ENCODE measurements at places on chromosomes 5 and 9. TPM values are rescaled to one million over a fixed set of nuclear protein-coding genes. Genes with fewer than 3 reads are reported as not detected.

- DNase-seq: no peak
Measured at GRCh38 chr5:39109606-39110005, 35.4 kb upstream of the RICTOR start.

DNA sequence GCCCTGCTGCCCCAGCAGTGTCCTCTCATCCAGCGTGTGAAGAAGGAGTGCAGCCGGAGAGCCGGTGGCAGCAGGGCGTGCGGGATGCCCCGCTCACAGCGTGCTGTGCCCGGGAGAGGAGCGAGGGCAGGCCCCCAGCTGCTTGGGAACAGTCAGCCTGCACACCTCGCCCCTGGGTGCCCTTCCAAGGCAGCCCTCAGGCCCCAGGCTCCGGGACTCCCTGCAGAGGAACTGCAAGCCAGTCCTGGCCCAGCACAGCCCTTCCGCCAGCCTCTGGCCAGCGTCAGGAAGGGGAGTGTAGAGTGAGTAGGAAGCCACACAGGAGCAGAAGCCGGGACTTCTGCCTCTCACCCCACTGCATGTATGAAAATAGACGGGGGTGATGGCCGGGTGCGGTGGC, 43.5 kb downstream of the ADAMTS2 start:
- DNase-seq: no peak

GRCh38 chr9:124873664-124874063, 11.7 kb downstream of the ARPC5L start:
- no peak for DNase-seq

GRCh38 chr5:44001675-44002380, 387.4 kb downstream of the FGF10 start:
- no peak for DNase-seq

- DNase-seq: no peak
Measured at GRCh38 chr5:132608107-132608506, 49.9 kb upstream of the IL13 start.

DNA sequence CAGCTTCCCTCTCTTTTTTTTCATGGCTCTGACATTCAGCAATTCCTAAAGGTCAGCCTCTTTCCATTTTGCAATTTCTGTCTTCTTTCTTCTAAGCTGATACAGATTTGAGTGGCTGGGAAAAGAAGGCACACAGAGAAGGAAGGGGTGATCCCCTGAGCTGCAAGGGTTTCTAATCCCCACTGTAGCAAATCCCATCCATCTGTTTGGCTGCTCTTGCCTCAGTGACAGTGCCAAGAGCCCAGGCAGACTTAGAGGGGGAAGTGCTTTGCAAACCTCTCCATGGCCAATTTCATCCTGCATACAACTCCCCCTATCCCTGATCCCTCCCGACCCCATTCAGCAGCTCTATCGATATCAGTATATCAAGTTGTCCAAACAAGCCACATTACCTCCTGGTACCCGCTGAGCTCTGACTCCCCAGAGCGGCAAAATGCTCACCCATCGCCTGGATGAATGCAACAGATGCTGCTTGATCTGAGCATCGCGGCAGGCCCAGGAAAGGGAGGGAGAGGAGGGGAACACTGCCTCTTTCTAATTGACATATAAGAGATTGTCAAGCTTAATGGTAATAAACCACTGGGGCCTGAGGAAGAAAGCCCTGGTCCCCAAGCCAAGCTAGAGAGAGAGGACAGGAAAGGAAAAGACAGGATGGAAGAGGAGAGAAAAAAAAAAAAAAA, 268.9 kb downstream of the ASTN2 start:
- no peak for DNase-seq

GRCh38 chr5:31435730-31436129, 96.2 kb downstream of the DROSHA start:
- no peak for DNase-seq

DNA sequence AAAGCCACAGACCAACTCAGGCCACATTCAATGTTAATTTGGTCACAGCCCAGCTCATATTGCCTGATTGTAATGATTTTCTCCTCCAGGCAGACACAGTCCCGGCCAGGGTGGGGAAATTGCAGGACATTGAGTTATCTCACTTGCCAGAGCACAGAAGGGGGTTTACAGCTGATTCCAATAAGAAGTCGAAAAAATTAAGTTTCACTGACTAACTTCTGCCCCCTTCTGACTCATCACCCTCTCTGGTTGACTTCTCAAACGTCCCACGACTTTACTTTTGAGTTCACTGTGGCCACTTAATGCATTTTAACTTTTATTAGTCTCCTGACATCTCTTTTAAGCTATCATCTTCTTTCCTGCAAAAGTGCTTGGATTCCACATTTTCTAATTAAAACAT, 321.4 kb upstream of the WWC1 start:
- no peak for DNase-seq

DNA sequence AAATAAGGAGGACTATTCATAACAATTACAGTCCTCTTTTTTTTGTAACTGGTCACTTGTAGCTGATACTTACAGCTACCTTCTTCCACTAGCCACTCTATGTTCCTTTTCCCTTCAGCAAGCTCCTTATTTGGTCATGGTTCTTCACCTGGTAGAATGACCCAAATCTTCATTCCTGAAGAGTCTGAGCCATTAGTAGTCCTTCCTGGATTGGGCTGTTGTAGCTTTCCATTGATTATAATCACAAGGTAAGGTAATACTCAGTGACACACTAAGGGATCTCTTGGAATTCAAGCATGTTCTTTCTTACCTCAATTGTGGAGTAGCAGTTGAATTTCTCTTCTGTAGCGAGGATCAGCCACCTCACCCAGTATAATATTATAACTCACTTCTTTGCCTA, 25.5 kb upstream of the ITGA2 start:
- DNase-seq: no peak

- no peak for DNase-seq
Measured at GRCh38 chr9:16915126-16915831, 44.8 kb upstream of the BNC2 start.

DNA sequence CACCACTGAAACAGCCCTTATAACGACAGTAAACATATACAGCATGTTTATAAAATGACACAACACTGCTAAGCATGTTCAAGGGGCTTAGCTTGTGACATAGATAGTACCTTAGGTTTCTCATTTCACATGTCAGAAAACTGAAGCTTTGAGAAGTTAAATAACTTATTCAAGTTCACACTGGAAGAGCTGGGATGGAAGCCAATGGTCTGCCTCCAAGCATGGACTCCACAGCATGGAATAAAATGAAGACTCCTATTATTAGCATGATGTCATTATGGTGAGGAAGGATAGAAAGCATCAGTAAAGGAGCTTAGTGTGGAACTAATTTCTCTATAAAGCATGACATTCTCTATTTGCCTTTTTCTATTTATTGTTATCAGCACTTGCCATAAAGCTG, 316.7 kb downstream of the PLK2 start:
- DNase-seq: no peak

GRCh38 chr9:85401998-85402397, 339.8 kb downstream of the AGTPBP1 start:
- no peak for DNase-seq

- no peak for DNase-seq
Measured at GRCh38 chr5:162703914-162704313, 636.3 kb downstream of the GABRG2 start.

DNA sequence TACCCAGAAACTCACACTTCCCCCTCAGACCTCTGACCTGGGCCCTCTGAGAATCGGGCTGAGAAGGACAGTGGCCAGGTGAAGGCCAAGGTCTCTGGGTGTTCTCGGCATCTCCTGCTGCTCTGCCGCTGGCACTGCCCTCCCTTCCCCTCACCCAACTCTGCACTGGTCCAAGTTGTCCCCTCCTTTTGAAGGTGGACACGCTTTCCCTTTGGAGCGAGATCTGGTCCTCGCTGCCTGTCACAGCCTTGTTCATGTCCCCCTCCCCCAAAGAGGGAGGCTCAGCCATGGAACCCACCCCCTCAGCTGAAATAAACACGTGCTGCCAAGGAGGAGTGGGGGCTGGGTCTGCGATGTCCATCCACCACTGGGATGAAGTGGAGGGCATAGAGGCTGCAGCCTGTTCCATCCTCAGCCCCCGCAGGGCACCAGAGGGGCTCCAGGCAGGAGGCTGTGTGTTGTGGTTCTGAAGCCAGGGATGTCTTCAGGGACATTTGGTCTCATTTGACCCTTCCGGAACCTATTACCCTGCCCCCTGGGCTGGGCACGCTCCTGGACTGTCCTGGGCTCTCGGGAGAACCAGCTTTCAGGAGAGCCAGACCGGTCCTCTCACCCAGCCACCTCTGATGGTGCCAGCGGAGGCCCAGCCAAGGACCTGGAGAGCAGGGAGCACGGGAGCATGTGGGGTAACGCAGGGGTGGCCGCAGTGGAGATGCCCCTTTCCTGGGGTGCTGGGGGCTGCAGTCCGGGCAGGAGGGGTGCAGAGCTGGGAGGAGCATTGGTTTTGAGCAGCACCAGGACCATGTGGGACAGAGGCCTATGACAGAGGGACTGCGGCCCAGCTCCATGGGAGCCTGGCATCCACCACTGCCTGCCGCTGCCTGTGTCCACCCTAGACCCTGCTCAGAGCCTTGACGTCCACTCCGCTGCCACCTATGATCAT, 4.7 kb upstream of the LCN2 start:
- no peak for DNase-seq

DNA sequence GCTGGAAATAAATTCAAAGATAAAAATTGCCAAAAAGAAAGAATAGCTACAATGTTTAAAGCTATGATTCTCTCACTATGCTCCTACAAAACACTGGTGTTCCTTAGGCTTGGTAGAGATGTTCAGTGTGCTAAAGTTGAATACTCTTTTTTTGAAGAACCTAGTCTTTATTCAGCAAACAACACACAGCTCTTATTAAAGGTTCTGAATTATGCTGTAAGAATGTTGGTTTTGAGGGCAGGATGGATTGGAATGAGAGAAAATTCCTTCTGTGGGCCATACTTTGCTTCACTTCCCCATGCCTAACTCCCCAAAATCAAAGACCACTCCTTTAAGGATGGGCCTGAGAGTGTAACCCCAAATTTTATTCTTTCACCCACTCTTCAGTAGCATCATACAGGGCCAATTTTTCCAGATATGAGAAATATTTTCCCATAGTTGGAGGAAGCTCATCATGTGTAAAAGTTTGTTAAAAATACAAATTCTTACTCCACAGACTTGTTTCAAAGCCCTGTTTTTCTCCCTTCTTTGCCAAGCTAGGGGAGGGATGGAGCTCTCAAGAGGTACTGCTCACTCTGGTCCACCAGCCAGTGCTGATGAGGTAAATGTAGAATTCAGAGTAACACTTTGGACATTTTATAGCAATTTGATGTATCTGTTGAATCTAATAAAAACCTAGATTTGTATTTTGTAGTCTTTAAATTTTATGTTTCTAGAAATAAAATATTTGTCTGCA, 99.3 kb downstream of the GDNF start:
- no peak for DNase-seq

- DNase-seq: no peak
Measured at GRCh38 chr9:28832168-28832770, 1259.0 kb upstream of the C9orf72 start.

DNA sequence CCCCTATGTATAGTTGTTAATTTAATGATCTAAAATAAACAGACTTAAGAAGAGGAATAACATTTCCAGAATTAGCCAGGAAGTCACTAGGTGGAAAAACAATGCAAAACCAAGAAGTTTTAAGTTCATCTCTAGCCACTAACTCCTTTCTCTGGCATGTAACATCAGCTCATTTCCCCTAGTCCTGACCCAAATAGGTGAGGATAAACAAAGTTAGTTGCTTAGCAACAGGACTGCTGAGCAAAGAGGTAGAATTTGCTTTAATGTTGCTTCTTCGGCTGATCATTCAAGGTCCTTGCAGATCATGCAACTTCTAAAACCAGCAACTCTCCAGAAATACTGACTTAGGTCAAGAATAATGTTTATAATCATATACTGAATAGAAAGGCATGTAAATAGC, 675.8 kb downstream of the CETN3 start:
- no peak for DNase-seq

DNA sequence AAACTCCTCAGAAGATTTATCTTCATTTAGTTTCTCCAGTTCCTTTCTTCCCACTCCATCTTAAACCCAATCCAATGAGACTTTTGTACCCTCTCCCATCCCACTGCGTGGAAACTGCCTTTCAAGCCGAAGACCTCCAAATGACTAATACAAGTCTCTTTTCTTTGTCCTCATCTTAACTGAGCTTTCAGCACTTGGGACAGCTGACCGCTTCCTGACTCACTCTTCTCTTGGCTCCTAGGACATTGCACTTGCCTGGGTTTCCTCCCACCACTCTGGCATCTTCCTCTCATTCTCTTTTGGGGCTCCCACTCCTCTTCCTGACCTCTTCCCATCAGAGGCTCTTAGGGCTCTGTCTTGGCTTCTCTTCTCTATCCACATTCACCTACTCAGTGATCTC, 243.7 kb downstream of the HSPA4 start:
- no peak for DNase-seq

Gene SUSD3
- total RNA-seq: 83.5 TPM

Gene PROB1
- 0.97 TPM for total RNA-seq

Gene PTGES2
- total RNA-seq: 61.3 TPM

Gene NMUR2
- total RNA-seq: not detected

Gene SEMA6A
- total RNA-seq: not detected

Gene CDH6
- total RNA-seq: not detected

Gene ST8SIA4
- total RNA-seq: 23.4 TPM

Gene HDHD3
- total RNA-seq: 17.8 TPM

Gene RNF224
- not detected for total RNA-seq

Gene IL7R
- 341 TPM for total RNA-seq

Gene KCNV2
- not detected for total RNA-seq

Gene PCDHGA6
- 0.70 TPM for total RNA-seq

Gene C9orf50
- not detected for total RNA-seq

Gene IZUMO3
- total RNA-seq: not detected

All from naive thymus-derived CD4-positive, alpha-beta T cell (primary cell).